ENCODE measurements at places on chromosomes 7 and 10.

GRCh38 chr10:30029872-30030256 lies 29.5 kb downstream of the JCAD start:
- peaks cover 64% of the 10 kb centered on the region for H3K4me1 ChIP-seq
- peaks cover 51% of the 10 kb centered on the region for H3K27me3 ChIP-seq
- DNase-seq, result no peak
- H3K27ac ChIP-seq, result no peak overlapping the region
- H3K4me3 ChIP-seq, result no peak overlapping the region

- H3K36me3 ChIP-seq, result no peaks in the 10 kb centered on the region
- H3K4me3 ChIP-seq, result no peak overlapping the region
- DNase-seq, result no peak
- H3K27me3 ChIP-seq, result no peaks in the 10 kb centered on the region
- H3K4me1 ChIP-seq, result peaks cover 82% of the 10 kb centered on the region
Observed at GRCh38 chr10:69225681-69226080, 5.5 kb downstream of the HKDC1 start.

- H3K4me3 ChIP-seq, result peak overlapping the region; percentile 92
- peak; percentile 58 for DNase-seq
- peak overlapping the region; percentile 100 for H3K27ac ChIP-seq
- H3K36me3 ChIP-seq, result peaks cover 42% of the 10 kb centered on the region
- peaks cover 73% of the 10 kb centered on the region for H3K4me1 ChIP-seq
- no peaks in the 10 kb centered on the region for H3K27me3 ChIP-seq
Observed at GRCh38 chr7:603152-603951, 83.7 kb upstream of the PDGFA start.

- DNase-seq, result peak; percentile 47
- peaks cover 14% of the 10 kb centered on the region for H3K4me1 ChIP-seq
- peaks cover 15% of the 10 kb centered on the region for H3K27me3 ChIP-seq
- no peak overlapping the region for H3K27ac ChIP-seq
- no peak overlapping the region for H3K4me3 ChIP-seq
- H3K36me3 ChIP-seq, result no peaks in the 10 kb centered on the region
Observed at GRCh38 chr7:142303650-142304049, 45.8 kb upstream of the PRSS58 start.

- no peaks in the 10 kb centered on the region for H3K36me3 ChIP-seq
- no peak overlapping the region for H3K4me3 ChIP-seq
- H3K27ac ChIP-seq, result no peak overlapping the region
- peaks cover 5% of the 10 kb centered on the region for H3K27me3 ChIP-seq
- peaks cover 20% of the 10 kb centered on the region for H3K4me1 ChIP-seq
Observed at GRCh38 chr7:24713850-24714675, 43.2 kb downstream of the GSDME start.

GRCh38 chr10:103768345-103768744 lies 87.0 kb downstream of the SH3PXD2A start:
- DNase-seq, result no peak
- no peak overlapping the region for H3K4me3 ChIP-seq
- no peaks in the 10 kb centered on the region for H3K36me3 ChIP-seq
- peaks cover 8% of the 10 kb centered on the region for H3K27me3 ChIP-seq
- no peak overlapping the region for H3K27ac ChIP-seq

- no peak overlapping the region for H3K4me3 ChIP-seq
- H3K4me1 ChIP-seq, result no peaks in the 10 kb centered on the region
- H3K36me3 ChIP-seq, result no peaks in the 10 kb centered on the region
- no peak overlapping the region for H3K27ac ChIP-seq
- no peak for DNase-seq
Observed at GRCh38 chr10:77214799-77215198, 422.8 kb downstream of the KCNMA1 start.

DNA sequence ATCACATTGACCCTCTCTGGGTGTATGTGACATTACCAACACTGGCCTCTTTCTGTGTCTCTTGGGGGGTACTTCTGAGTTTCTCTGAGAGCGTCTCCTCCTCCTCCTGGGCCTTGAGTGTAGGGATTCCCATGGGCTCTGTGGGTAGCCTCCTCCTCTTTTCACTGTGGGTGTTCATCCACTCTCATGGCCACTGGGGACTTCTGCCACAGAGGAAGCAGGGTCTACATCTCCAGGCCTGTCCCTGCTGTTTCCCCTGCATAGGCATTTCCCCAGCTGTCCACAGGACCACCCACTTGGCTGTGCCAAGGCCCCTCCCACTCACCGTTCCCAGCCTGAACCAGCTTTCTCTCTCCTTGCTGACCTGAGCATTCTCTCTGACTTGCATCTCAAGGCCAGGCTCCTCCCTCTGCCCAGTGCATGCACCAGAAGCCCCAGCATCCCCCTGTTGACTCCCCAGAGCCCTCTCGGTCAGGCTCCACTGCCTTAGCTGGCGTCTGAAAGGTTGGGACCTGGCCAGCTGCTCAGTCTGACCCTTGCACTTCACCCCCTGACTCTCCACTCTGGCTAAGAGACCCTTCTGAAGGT lies 487.6 kb downstream of the GLRX3 start:
- DNase-seq, result no peak
- H3K27me3 ChIP-seq, result no peaks in the 10 kb centered on the region
- no peaks in the 10 kb centered on the region for H3K4me1 ChIP-seq
- H3K27ac ChIP-seq, result no peak overlapping the region

- H3K4me1 ChIP-seq, result no peaks in the 10 kb centered on the region
- no peaks in the 10 kb centered on the region for H3K27me3 ChIP-seq
- no peak overlapping the region for H3K4me3 ChIP-seq
- DNase-seq, result no peak
- no peaks in the 10 kb centered on the region for H3K36me3 ChIP-seq
Observed at GRCh38 chr7:132179080-132179430, 397.2 kb downstream of the PLXNA4 start.

DNA sequence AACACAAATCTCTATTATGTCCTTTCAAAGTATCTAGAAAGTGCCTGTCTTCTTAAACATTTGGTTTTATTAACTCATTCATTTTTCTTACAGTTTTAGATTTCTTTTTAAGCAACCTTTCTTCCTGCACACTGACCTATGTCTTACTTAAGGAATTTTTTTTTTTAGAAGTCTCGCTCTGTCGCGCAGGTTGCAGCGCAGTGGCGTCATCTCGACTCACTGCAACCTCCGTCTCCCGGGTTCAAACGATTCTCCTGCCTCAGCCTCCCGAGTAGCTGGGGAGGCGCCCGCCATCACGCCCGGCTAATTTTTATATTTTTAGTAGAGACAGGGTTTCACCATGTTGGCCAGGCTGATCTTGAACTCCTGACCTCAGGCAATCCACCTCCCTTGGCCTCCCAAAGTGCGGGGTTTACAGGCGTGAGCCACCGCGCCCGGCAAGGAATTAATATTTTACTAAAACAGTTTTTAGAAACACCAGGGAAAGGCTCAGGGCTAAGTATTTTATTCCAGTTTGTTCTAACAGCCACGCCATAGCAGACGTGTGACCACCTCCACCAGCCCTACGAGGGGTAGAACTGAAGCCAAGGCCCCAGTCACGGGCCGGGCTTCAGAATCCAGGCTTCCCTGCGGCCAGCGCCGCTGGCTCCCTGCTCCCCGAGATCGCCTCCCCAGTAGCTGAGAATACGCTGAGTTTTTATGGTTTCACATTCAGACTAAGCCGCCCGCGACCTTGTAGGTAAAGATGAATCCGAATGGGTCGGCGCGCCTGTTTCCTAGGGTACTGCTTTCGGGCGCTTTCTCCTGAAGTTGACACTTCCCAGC lies 941 bp upstream of the LUC7L2 start:
- no peaks in the 10 kb centered on the region for H3K27me3 ChIP-seq
- H3K4me3 ChIP-seq, result peak overlapping the region; percentile 95
- peak; percentile 45 for DNase-seq
- peaks cover 40% of the 10 kb centered on the region for H3K4me1 ChIP-seq

DNA sequence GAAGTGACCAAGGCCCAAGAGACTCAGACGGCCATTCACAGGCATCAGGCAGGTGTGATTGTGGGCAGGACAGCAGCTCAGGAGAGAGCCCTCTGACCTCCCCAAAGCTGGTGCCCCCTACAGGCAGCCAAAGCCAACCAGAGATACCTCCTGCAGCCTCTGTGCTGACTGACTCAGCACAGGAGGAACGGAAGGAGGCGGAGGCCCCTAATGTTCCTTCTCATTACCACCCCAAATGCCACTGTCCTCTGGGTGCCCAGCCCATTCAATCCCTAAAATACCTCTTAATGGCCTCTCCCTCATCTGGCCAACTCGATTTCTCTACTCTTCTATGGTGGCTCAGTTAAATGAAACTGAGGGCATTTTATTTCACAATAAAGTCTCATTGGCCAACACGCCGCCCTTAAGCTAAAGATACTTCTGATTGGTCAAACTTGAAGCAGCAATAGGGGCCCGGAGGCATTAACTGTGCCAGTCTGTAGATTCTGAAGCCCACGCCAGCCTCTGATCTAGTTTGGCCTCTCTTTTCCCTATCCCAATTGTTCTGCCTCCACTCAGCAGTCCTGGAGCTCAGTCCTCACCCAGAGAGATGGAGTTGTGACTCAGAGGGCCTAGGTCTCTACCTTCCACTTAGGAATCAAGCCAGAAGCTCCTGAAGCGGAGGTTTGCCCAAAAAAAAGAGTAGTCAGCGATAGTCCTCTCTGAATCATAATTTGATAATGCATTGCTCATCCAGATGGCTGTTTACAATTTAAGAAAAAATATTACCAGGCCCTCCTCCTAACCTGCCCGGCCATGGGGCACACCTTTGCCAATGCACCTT lies 1.2 kb downstream of the CYREN start:
- peaks cover 50% of the 10 kb centered on the region for H3K4me1 ChIP-seq
- peaks cover 48% of the 10 kb centered on the region for H3K36me3 ChIP-seq
- H3K4me3 ChIP-seq, result peak overlapping the region; percentile 94

GRCh38 chr7:9645756-9646155 lies 1212.3 kb downstream of the NXPH1 start:
- DNase-seq, result no peak
- no peaks in the 10 kb centered on the region for H3K27me3 ChIP-seq
- no peaks in the 10 kb centered on the region for H3K36me3 ChIP-seq
- no peak overlapping the region for H3K27ac ChIP-seq
- H3K4me3 ChIP-seq, result no peak overlapping the region
- H3K4me1 ChIP-seq, result no peaks in the 10 kb centered on the region

GRCh38 chr7:28311670-28312069 lies 100.6 kb upstream of the CREB5 start:
- DNase-seq, result no peak
- H3K27me3 ChIP-seq, result peaks cover 25% of the 10 kb centered on the region
- H3K4me3 ChIP-seq, result no peak overlapping the region
- no peaks in the 10 kb centered on the region for H3K36me3 ChIP-seq
- H3K4me1 ChIP-seq, result no peaks in the 10 kb centered on the region
- no peak overlapping the region for H3K27ac ChIP-seq

- DNase-seq, result no peak
- H3K4me3 ChIP-seq, result no peak overlapping the region
- no peaks in the 10 kb centered on the region for H3K27me3 ChIP-seq
- no peak overlapping the region for H3K27ac ChIP-seq
- peaks cover 2% of the 10 kb centered on the region for H3K36me3 ChIP-seq
- peaks cover 7% of the 10 kb centered on the region for H3K4me1 ChIP-seq
Observed at GRCh38 chr10:13991353-13991752, 339.4 kb downstream of the FRMD4A start.

DNA sequence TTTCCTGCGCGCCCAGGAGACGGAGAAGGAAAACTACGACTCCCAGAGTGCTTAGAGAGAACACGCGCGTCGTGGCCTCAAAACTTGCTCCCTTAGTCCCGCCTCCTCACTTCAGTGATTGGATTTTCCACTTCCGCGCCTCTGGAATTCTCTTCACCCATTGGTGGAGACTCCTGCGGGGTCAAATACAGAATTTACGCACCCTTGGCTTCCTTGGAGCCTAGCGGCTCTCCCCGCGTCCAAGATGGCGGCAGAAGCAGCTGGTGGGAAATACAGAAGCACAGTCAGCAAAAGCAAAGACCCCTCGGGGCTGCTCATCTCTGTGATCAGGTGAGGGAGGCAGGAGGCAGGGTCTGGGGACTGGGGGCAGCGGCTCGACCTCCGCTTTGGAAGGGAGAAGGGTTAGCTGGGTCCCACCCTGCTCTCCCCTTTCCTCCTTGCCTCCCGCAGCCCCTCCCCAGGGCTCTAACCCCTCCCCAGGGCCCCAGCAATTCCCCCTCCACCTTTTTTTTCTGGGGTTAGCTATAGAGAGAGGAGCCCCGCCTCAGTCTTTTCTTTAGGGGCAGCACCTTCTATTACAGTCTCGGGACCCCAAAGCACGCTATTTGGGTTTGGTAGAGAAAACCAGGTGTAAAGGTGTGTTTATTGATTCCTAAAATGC lies at the start of gene EXOC4:
Gene EXOC4, plus strand, starts transcription at position 221 of the 661 bp plus-strand sequence.
- peak; percentile 96 for DNase-seq
- peaks cover 17% of the 10 kb centered on the region for H3K36me3 ChIP-seq
- peaks cover 37% of the 10 kb centered on the region for H3K4me1 ChIP-seq
- H3K4me3 ChIP-seq, result peak within 1 kb of the TSS; percentile 91
- peak within 1 kb of the TSS; percentile 85 for H3K27ac ChIP-seq
- no peaks in the 10 kb centered on the region for H3K27me3 ChIP-seq

DNA sequence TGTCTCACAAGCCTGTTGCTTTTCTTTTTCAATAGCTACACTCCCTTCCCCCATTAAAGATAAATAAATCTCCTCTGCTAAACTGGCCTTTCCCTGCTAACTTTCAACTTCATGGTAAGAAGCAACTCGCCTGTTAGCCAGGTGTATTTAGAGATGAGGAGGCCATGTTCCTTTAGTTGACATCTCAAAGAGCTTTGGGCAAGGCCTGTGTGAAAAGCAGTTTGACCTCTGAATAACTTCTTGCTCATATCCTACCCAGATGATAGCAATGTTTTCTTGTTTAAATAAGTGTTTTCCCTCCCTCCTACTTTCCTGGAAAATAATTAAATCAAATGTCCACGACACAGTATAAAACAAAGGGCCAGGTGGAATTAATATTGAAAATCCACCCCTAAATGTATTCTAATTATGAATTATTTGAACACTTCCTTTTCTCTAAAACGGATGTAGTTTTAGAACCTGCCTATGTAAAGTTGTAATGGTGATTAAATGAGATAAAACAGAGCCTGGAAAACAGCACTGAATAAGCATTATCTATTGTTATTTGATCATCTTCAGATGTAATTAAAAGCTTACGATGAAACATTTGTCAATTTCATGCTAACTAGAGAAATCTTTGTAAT lies 78.5 kb downstream of the HGF start:
- no peak for DNase-seq
- H3K4me1 ChIP-seq, result no peaks in the 10 kb centered on the region
- no peak overlapping the region for H3K27ac ChIP-seq
- H3K4me3 ChIP-seq, result no peak overlapping the region

- no peak for DNase-seq
- H3K27me3 ChIP-seq, result no peaks in the 10 kb centered on the region
- H3K4me1 ChIP-seq, result no peaks in the 10 kb centered on the region
- no peak overlapping the region for H3K4me3 ChIP-seq
- H3K36me3 ChIP-seq, result no peaks in the 10 kb centered on the region
Observed at GRCh38 chr10:81978238-81978637, 103.2 kb downstream of the NRG3 start.

- H3K27me3 ChIP-seq, result no peaks in the 10 kb centered on the region
- no peak overlapping the region for H3K4me3 ChIP-seq
- H3K36me3 ChIP-seq, result peaks cover 57% of the 10 kb centered on the region
- H3K4me1 ChIP-seq, result peaks cover 11% of the 10 kb centered on the region
Observed at GRCh38 chr7:128959296-128959695, 21.6 kb downstream of the IRF5 start.
